ENCODE measurements at places on chromosomes 6 and 20. TPM values are rescaled to one million over a fixed set of nuclear protein-coding genes. Genes with fewer than 3 reads are reported as not detected.
A peak's percentile ranks its signal among the peaks of the same experiment; 100 is the strongest.

DNA sequence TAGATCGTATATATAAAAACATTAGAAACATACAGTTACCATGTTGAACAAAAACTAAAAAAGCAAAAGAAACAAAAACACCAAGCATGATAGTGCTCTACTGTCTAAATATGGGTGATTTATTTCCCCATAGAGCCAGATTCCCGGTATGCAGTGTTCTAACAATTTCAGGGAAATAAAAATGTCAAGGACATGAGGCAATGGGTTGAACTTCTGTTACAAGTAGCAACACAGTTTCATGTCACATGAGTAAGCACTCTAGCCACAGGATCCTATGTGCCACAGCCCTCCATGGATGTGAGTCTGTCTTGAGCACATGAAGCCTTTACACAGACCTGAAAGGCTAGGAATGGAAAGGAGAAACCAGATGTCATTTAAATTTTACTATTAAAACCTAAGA lies 96.0 kb downstream of the MAP3K5 start:
- H3K27me3 ChIP-seq: no peaks in the 10 kb centered on the region
- H3K4me3 ChIP-seq: no peak overlapping the region
- H3K4me1 ChIP-seq: no peaks in the 10 kb centered on the region
- DNase-seq: no peak
- no peak overlapping the region for H3K27ac ChIP-seq
- no peaks in the 10 kb centered on the region for H3K36me3 ChIP-seq

The MTCH1 gene
- 115 TPM for total RNA-seq

DNA sequence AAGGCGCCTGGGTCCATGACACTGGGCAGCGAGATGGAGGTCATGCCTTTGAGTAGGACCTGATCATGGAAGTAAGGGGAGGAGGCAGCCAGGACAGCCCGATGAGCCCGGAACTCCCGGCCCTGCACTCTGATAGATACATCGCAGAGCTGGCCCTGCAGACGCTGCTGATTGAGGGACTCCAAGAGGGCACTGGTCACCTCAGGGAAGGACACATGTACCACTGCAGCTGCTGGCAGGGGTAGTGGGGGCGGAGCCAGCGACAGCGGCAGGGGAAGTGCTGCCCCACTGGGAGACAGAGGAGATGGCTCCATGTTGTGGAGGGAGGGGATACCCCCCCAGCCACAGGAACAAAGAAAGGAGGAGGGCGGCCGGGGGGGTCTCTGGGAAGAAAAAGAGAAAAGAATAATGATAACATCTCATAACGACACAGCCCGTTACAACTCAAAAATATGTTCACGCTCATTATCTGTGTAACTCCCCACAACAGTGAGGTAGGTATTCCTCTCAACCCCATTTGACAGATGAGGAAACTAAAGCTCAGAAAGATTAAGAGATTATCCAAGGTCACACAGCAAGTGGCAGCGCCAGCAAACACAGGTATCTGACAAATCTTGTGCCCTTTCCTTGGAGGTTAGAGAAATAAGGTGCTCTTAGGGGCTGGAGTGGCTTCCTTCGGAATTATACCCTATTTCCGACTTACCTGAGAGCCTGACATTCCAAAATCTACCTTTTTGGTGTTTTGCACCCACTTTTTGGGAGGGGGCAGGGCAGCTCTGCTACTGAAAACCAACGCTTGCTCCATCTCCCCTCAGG lies 733 bp downstream of the ZBTB22 start:
- no peak for DNase-seq
- H3K4me3 ChIP-seq: peak overlapping the region; percentile 71
- H3K36me3 ChIP-seq: peaks cover 31% of the 10 kb centered on the region
- no peaks in the 10 kb centered on the region for H3K27me3 ChIP-seq
- peaks cover 57% of the 10 kb centered on the region for H3K4me1 ChIP-seq
- peak overlapping the region; percentile 41 for H3K27ac ChIP-seq

DNA sequence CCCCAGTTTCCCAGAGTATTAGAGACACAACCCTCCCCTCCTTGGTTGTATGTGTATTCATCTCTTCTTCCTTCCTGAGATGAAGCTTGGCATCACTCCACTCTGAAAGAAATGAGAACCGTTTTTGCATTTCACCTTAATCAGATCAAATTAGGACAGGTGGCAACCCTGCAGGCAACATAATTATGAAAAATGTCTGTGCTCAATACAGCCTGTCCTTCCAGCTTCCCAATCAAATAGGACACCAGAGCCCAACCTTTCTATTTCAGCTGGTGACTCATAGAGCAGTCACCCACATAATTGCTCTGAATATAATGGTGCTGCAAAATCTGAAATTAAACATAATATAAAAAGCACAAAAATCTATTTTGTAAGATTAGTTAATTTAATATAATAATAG lies 310.2 kb upstream of the AGPAT4 start:
- no peaks in the 10 kb centered on the region for H3K27me3 ChIP-seq
- H3K36me3 ChIP-seq: no peaks in the 10 kb centered on the region
- DNase-seq: no peak
- H3K4me3 ChIP-seq: no peak overlapping the region
- H3K27ac ChIP-seq: no peak overlapping the region

- no peak overlapping the region for H3K27ac ChIP-seq
- no peaks in the 10 kb centered on the region for H3K36me3 ChIP-seq
- H3K27me3 ChIP-seq: no peaks in the 10 kb centered on the region
- H3K4me1 ChIP-seq: no peaks in the 10 kb centered on the region
- DNase-seq: no peak
- no peak overlapping the region for H3K4me3 ChIP-seq
These were observed 22.8 kb downstream of the SCML4 start for GRCh38 chr6:107801173-107801886.

DNA sequence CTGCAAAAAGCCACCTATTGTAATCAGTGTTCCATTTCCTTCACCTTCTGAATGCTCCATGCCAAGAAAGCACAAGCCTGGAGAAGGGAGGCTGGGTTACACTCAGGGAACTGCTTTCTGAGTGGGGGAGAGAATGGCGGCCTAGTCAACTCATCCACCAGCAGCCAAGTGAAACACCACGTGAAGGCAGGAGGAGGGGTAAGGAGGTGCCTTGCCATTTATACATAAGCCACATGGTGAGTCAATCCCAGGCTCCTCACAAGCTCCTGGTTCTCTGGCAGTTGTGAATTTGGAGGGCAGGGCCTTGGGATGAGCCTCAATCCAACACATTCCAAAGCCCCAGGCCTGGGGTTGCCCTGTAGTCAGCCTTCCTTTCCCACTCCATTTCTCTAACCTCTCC lies 149.4 kb downstream of the CD24 start:
- H3K27ac ChIP-seq: no peak overlapping the region
- H3K27me3 ChIP-seq: no peaks in the 10 kb centered on the region
- H3K4me3 ChIP-seq: no peak overlapping the region
- no peak for DNase-seq

GRCh38 chr6:128310451-128310850 lies 209.9 kb downstream of the PTPRK start:
- H3K4me3 ChIP-seq: no peak overlapping the region
- no peak overlapping the region for H3K27ac ChIP-seq
- no peak for DNase-seq
- H3K4me1 ChIP-seq: no peaks in the 10 kb centered on the region
- H3K27me3 ChIP-seq: no peaks in the 10 kb centered on the region

- no peak for DNase-seq
- H3K27ac ChIP-seq: no peak overlapping the region
- H3K36me3 ChIP-seq: no peaks in the 10 kb centered on the region
- H3K4me1 ChIP-seq: no peaks in the 10 kb centered on the region
- H3K27me3 ChIP-seq: no peaks in the 10 kb centered on the region
These were observed 23.2 kb downstream of the AHI1 start for GRCh38 chr6:135474362-135474761.

Data from HepG2 (cell line).